ENCODE measurements at places on chromosomes 2 and 18.

- DNase-seq: no peak
Measured at GRCh38 chr2:23502096-23502495, 117.1 kb downstream of the KLHL29 start.

DNA sequence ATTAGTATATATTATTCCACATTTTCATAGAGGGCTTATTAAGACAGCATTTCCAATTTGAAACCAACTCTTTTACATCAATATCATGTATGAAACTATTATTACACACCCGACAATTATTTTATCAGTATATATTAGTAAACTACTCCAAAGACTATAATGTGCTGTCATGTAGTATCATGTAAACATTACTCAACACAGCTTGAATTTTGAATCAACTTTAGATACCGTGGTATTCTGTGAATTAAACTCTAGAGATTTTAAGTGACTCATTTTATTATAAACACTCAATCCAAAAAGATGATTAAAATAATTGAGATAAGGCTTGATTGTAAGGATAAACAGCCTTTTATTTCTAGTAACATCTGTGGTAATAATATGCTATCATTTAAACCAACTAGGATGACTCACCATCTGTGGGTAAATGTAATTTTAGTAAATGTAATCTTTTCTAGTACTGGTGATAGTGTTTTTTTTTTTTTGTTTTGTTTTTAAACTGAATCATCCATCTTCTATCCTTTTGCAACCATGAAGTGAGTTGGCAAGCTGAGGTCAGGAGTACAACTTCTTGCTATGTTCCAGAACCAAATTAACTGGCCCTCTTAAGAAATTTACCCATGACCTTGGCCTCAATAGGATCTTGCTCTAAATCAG, 144.3 kb upstream of the SMAD7 start:
- DNase-seq: no peak

GRCh38 chr18:23939896-23940295, 74.7 kb upstream of the TTC39C start:
- no peak for DNase-seq

DNA sequence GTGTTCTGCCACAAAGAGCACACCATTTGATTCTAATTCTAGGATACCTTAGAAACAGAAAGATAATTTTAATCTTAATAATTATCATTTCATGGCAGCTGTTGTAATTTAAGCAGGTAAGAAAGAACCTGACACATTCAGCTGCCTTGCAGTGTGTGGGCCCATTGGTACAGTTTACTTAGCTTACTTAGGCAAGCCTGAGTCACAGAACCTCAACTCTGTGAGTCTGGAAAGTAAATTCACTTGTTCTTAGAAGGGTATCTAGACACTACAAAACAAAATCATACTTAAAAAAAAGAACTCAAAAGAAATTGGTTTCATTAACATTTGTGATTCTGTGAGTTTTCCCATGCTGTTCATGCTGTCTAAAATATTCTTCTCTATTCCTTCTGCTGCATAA, 956.3 kb upstream of the SLC39A10 start:
- no peak for DNase-seq

DNA sequence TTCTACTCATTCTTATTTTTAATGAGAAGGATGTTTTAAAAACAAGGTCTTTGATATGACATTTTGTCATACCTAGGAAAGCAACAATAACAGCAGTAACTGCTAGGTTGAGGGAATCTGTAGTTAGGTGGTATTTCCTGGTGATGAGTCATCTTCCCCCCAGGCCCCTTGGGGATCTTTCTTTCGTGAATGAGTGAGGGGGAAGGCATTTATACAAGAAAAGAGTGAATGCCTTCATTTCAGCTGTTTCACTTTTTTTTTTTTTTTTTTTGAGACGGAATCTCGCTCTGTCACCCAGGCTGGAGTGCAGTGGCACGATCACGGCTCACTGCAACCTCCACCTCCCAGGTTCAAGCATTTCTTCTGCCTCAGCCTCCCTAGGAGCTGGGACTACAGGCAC, 108.6 kb downstream of the MAP4K4 start:
- DNase-seq: no peak

- DNase-seq: no peak
Measured at GRCh38 chr2:192628017-192628416, 433.3 kb upstream of the TMEFF2 start.

- no peak for DNase-seq
Measured at GRCh38 chr2:180539541-180539940, 440.9 kb upstream of the UBE2E3 start.

DNA sequence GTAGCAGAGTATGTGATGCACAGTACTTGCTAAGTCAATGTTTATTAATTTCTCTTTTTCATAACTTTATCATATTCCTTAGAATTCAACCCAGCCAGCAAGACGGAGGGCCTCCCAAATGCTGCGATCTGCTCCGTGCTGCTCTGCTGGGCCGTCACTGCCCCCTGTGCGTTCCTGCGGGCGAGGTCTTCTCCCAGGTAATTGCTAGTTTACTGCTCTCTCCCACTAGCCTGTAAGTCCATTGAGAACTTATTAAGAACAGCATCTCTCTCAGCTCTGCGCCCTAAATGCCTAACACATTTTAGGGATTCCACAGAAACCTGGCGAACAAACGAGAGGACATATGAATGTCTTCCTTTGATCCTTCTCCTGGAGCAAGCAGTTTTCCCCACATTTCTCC, 153.6 kb upstream of the ARHGAP28 start:
- no peak for DNase-seq

- peak; percentile 3 for DNase-seq
Measured at GRCh38 chr18:12911025-12911928, 27.2 kb upstream of the PTPN2 start.

- DNase-seq: no peak
Measured at GRCh38 chr2:105287692-105288091, 41.8 kb downstream of the TGFBRAP1 start.

DNA sequence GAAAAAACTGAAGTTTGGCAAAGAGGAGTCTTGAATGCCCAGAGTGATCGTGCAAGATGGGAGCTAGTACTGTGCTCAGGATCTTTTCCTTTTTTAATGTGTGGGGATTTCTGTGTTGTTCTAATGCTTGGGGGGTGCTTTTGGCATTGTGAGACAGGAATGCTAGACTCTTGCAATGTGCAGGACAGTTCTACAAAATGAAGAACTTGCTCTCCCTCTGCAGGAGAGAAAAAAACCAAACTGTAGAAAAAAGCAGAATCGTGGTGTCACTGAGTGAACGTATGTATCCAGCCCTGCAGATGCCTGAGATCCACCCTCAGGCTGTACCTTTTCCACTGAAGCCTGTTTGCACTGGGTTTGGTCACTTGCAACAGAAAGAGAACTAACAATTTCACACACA, 12.1 kb upstream of the TTC39C start:
- DNase-seq: no peak

GRCh38 chr2:69581774-69582581, 61.6 kb downstream of the AAK1 start:
- DNase-seq: no peak

- DNase-seq: no peak
Measured at GRCh38 chr2:2787301-2787907, 456.3 kb upstream of the MYT1L start.

DNA sequence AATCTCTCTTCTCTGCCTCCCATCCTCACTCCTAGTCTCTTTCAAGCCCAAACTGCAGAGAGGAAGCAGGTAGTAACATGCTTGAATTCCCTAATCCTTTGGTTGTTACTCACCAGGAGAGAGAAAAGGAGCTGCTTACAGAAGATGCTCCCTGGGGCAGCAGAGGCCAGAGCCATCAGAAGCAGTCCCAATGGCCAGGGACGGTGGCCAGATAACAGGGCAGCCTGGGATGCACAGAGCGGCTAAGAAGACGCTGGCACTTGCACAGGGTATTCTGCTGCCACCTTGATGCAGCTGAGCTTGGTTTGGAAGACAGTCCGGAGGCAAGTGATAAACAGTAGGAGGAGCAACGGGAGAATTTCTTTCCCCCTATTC, 250 bp downstream of the DSC1 start:
- no peak for DNase-seq

DNA sequence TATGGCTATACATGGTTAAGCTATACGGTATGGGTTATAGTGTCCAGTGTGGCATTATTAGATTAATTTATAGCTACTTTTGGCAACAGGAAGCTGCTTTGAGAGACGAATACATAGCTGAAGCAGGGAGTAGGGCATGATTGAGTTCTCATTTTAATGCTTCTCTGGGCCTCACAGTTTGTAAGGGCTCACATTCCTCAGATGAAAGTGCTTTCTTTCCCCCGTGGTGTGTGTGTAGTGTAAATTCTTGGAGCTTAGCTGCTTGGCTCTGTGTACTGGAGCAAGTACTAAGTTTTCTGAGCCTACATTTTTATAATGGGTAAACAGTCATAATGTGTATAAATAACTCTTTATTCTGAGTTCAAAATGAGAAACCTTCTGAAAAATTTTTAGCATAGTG, 173.7 kb downstream of the PTPRM start:
- no peak for DNase-seq

DNA sequence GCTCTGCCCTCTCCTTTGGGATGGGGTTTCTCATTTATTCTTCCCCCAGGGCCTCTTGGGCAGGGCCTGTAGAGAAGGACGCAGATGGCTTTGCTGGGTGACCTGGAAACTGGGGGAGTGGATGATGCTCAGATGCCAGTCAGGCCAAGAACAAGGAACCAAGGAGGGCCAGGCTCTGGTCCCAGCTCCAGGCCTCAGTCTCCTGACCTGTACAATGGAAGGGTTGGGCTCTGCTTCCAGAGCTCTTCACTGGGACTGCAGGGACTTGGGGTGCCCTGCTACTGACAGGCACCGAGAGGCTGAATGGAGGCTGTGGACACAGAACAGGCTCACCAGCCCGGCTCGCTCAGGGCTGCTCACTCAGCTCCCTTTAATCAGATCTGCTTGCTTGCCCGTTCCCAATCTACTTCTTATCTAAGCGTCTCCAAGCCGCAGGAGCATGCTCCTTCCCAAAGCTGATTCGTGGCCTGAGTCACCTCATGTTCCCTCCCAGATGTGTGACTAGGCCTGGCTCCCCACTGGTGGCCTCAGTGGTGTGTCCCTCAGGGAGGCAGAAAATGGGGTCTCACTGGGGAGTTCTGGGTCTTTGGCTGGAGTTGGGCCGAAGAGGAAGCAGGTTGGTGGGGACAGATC, 82.6 kb upstream of the ODC1 start:
- DNase-seq: no peak

GRCh38 chr2:53933329-53933728, 37.5 kb downstream of the PSME4 start:
- no peak for DNase-seq

- no peak for DNase-seq
Measured at GRCh38 chr2:110819711-110820110, 87.3 kb downstream of the ACOXL start.

GRCh38 chr18:29361843-29362242, 1184.9 kb upstream of the CDH2 start:
- DNase-seq: no peak

GRCh38 chr2:215423234-215423633, 12.6 kb downstream of the FN1 start:
- no peak for DNase-seq

DNA sequence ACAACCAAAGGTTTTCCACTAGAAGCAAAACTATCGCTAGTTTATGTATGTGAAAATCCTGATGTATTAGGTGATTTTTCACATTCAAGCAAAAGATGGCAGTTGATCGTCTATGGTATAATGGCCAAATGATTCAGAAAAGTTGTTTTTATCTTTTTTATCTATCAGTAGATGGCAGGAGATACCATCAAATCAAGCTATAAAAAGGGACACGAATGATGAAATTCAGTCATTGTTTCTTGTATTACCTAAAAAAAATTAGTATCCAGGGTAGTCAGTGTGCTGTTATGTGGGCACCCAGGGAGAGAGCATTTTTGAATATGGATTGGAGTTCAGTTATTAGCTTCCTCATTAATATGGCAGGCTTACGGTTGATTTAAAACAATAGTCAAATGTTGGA, 22.9 kb upstream of the CAVIN2 start:
- no peak for DNase-seq

DNA sequence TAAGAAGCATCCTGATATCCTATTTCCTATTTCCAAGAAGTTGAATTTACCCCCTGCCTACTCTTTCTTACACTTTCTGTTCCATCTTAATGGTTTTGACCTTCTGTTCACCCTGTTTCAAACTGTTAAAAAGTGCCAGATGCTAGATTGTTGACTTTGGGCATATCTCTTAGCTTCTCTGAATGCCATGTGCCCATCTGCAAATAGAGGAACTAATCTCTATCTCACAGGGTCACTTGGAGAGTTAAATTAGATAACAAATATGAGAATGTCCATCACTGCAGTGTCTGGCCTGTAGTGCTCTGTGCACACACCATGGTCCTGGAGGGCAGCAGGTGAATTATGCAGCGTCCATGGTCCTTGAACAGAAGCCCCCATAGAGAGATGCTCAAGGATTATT, 83.8 kb downstream of the LRATD1 start:
- DNase-seq: no peak

GRCh38 chr18:1954583-1955312, 616.6 kb downstream of the METTL4 start:
- no peak for DNase-seq

DNA sequence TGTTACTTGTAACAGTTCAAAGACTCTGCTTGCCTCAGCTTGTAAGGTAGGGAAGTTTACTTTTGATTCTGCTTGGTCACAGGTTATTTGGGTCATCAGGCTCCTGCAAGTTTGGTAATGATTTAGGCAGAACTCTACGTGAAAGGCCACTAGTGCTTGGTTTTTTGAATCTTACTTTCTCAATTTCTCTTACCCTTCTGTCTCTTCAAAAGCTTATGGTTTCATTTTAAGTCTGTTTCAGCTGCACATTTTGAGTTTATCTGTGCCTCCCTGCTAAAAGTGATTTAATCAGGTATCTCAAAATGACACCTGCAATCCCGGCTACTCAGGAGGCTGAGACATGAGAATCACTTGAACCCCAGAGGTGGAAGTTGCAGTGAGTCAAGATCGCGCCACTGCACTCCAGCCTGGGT, 26.3 kb upstream of the MOCOS start:
- no peak for DNase-seq

DNA sequence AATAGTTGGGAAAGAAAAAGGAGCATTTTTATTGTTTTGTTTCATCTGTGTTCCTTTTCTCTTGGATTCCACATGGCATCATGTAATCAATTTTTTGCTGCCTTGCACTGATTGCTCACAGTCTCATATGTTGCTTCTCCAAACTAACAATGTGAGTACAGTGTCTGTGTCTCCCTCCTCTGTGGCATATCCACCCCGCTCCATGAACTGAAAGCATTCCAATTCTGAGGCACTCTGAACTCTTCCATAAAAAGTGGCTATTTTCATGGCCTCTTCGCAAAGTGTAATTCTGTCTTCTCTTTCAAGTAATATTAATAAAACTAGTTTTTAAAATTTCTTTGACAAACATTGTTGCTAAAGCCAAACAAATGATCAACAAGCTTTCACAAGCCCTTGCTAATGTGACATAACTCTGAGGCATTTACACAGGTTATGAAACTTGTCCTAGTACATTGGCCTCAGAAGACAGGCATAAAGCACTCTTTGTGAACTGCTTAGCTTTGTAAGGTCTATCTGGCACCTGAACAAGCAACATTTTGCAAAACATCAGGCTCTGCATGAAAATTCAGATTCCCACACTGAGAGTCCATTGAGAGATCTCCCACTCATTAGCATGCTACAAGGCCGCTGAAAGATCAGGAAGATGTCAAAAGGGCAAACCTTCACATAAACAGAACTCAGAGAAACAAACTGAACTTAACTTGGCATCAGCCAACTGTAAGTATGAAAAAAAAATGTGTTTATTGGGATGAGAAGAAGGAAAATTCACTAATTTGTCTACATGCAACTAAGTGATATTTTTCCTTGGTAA, 33.0 kb downstream of the GPR75 start:
- no peak for DNase-seq
